Suppressor macrophage (primary cell): ENCODE measurements at places on chromosomes 1 and 21.

GRCh38 chr21:32476661-32477423 lies 64.3 kb downstream of the EVA1C start:
- DNase-seq = no peak

DNA sequence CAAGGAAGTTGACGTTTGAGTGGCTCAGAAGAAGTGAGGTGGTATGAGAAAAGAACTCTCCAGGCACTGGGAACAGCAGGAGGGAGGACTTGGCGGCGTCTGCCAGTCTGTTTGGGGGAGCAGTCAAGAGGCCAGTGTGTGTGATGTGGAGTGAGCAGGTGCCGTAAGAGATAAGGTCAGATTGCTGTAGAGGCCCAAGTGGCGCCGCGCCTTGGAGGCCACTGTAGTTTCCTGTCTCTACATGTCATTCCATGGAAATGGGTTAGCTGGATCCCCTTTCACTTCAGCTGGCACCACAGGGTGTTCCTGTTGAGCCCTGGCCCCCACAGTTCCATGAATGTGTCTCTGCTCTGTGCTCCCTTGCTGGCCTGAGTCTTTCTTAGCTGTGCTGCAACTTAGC lies 35.5 kb upstream of the PTPRF start:
- DNase-seq = no peak

- DNase-seq = no peak
Measured at GRCh38 chr1:231715816-231716722, 89.5 kb downstream of the DISC1 start.

DNA sequence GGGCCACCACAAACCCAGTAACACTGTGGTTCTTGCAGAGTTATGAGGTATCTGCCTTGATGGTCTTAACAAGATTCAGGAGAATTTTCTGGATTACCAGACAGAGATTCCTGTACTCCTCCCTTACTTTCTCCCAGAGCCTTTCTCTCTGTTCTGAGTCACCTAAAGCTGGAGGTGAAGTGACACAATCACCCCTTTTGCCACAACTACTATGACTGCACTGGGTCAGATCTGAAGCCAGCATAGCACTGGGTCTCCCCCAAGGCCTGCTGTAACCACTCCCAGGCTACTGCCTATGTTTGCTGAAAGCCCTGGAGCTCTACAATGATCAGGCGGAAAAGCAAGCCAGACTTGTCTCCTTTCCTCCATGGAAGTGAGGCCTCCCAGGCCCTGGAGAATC lies 156.7 kb upstream of the NEGR1 start:
- DNase-seq = no peak

- no peak for DNase-seq
Measured at GRCh38 chr1:115278211-115278610, 59.8 kb downstream of the NGF start.

- no peak for DNase-seq
Measured at GRCh38 chr1:198449727-198450433, 90.6 kb downstream of the ATP6V1G3 start.

DNA sequence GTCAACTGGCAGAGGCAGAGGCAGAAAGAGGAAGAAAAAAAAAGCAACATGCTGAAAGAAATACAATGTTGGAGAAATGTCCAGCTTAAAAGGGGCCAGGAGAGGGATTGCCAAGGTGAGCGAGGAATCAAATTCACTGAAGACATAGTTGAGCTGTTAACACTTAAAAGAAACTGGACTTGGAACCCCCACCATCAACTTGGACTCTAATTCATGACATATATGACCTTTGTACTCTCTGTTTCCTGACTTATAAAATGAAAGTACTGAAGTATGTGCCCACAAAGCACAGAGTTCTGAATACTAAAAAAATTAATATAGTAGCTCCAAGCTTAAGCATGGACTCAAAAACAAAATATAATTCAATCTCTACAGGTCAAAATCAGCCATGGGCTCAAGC lies 16.1 kb downstream of the PRR9 start:
- peak; percentile 39 for DNase-seq

GRCh38 chr1:29379443-29380073 lies 143.2 kb downstream of the PTPRU start:
- peak; percentile 42 for DNase-seq

- no peak for DNase-seq
Measured at GRCh38 chr1:153246018-153246417, 13.5 kb upstream of the LORICRIN start.

GRCh38 chr1:167663002-167663772 lies 33.2 kb downstream of the RCSD1 start:
- DNase-seq = peak; percentile 74

DNA sequence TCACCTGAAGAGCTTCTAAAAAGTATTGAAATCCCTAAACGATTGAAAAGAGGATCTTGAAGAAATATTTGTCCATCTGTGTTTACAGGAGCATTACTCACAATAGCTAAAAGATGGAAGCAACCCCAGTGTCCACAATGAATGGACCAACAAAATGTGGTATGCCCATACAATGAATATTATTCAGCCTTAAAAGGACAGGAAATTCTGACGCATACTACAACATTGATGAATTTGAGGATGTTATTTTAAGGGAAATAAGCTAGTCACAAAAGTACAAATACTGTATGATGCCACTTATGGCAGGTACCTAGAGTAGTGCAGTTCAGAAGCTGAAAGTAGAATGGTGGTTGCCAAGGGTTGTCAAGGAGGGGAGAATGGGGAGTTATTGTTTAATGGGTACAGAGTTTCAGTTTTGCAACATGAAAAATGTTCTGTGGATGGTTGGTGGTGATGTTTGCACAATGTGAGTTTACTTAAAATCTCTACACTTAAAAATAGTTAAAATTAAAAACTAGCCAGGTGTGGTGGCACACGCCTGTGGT lies 37.1 kb upstream of the GADD45A start:
- DNase-seq = no peak

DNA sequence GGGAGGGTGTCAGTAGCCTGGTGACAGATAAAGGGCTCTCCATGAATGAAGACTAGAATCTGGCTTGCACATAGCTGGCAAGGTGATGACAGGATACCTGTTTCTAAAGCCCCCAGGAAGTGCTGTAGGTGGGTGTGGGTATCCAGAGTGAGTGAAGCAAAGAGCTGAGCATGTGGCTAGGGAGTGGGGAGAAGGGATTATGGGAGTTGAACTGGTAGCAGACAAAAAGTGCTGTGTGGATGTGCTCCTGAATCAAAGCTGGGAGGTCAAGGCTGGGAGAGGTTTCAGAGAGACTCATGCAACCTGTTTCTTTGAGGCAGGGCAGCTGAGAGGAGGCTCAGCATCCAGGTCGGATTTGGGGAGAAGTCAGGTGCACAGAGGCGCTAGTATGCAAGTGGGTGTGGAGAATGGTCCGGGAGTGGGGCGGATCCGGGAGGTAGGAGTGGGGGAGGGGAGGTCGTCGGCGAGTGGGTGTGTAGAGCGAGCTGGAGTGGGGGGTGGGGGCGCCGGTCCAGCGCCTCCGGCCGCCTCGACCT lies 600 bp downstream of the ASTN1 start:
- DNase-seq = no peak

GRCh38 chr1:211526101-211526500 lies 34.1 kb upstream of the RD3 start:
- no peak for DNase-seq

DNA sequence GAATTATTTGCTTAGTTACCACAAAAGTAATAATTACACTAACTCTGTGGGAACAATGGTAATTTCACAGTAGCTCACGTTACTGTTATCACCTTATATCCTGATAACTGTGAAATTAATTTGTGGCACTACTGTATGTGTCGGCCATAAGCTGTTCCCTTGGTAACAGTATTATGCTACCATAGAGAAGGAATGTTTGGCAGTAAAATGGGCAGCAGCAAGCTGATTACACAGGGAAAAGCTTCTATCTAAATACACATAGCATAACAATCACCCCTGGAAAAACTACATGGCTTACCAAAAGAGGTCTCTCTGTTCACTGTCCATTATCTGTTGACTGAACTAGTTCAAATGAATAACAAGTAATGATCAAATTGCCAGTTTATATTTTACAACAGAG lies 124.1 kb downstream of the DPYD start:
- DNase-seq = no peak

DNA sequence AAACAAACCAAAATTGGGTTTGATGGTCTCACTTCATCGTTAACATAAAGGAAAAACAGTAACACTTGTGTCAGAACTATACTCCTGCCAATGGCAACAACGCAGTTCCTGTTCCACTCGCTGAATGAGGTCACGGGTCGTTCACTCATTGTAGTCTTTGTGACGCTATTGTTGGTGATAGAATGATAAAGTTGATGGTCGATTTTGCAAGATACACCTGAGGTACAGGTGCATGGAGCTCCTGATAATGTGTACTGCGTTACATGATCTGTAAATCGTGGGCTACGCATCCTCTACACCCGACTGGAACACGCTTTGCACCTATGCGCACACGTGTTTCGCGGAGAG lies 391 bp upstream of the CENPS start:
- DNase-seq = peak; percentile 58
